ENCODE measurements at places on chromosomes 2 and 18.

DNA sequence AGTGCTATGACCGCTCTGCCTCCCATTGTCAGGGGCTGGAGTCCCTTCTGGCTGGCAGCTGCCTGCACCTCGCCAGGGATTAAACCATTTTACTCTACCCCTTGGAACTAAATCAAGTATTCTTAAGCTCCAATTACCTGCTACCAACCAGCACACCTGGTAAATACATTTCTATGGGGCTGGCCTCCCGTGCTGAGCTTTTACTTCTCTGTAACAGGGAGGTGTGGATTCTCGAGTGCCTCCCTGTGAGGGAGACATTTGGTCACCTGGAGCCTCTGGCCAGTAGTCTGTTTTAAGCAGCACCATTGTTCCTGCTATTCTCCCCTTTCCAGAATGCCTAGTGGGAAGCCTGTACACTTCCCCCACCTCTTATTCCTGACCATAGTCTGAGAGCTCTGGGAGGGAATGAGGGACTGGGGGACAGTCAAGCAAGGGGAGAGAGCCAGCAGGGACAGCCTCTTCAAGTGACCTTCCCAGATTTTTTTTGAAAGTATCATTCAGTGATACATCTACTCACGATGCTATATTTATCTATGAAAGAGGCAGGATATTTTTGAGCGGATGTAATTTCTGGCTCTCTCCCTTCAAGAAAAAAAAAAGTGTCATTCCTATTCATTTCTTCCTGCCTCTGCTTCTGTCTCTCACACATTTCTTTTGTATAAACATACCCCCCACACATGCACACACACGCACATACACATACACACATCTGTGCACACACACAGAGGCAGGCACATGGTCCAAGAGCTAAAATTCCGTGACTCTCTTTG lies 112.8 kb downstream of the CAPN13 start:
- DNase-seq = no peak

- no peak for DNase-seq
Measured at GRCh38 chr2:9966491-9967022, 15.1 kb downstream of the GRHL1 start.

DNA sequence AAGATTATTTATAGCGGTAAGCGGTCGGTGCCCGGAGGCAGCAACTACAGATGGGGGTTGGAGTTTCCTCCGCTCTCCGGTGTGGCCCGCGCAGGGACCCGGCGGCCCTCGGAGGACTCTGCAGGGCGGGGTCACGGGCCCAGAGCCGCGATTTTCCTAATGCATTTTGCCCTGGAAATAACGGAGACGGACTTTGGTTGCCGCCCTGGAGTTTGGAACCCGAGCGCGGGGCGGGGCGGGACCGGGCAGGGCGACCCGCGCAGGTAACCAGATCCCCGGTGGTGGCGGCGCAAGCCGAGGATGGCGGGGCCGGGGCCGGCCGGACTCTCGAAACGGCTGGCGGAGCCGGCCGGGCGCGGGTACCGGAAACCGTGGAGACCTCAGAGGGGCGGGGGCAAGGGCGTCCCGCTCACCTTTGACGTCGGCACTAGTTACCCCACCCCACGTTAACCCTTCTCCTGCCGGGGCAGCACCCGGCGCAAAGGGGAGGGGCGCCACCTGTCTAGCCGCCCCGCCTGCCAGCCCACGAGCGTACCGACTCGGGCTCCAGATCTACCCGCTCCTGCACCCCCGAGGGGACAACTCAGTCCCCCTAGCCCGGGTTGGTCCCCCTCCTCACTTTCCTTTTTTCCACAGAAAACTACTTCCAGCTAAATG lies 2.9 kb downstream of the CYP26B1 start:
- peak; percentile 84 for DNase-seq

DNA sequence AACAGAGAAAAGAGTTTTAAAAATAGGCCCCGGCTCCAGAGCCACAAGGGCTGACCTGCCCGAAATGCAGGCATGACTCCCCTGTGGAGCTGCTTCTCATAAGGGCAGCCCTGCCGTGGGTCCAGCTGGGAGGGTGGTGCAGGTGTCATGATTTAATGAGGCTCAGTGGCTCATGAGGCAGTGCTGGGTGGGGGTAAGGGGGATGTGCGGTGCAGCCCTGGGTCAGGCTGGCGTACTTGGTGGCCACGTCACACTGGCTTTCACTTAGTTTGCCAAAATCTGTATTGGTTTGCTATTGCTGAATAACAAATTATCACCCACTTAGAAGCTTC lies 33.6 kb downstream of the HJURP start:
- no peak for DNase-seq

DNA sequence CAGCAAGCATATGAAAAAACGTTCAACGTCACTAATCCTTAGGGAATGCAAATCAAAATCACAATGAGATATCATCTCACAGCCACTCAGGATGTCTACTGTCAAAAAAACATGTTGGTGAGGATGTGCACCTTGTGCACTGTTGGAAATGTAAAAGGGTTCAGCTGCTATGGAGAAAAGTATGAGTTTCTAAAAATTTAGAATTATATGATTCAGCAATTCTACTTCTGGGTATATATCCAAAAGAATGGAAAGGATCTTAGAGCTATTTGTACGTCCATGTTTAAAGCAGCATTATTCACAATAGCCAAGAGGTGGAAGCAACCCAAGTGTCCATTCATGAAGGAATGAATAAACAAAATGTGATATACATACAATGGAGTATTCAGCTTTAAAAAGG lies 50.0 kb downstream of the CFAP210 start:
- no peak for DNase-seq

DNA sequence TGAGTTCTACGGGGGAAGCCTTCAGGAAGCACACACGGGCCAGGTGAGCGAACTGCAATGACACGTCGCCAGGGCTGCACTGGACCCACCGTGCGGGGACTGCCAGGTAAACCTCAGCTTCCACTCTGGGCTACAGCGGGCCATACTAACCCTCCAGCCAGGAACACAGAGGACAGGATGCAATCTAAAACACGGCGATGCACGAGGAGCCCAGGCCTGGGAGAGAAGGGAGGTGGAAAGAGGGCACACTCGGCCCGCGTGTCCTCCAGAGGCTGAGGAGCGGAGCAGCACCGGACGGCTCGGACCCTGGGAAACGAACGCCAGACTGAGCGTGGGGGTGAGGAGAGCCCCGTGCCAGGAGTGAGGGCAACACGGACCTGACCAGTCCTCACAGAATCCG lies 69.3 kb downstream of the HDAC4 start:
- no peak for DNase-seq

DNA sequence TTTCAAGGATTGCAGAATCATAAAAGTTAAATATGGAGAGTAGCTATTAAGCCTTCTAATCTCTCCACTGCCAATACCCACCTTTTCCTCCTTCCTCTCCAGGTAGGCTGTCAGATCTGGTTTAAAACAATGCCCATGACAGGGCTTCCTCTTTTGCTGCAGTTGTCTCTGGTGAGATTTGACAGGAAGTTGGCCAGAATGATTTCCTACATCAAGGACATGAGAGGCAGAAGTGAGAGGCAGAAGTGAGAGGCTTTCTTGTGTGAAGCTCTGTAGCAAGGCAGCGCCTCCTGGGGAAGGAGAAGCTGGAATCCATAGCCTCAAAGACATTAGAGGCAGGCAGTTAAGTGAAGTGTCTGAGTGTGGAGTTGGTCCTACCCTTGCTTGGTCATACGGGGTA lies 385.7 kb downstream of the HRH4 start:
- DNase-seq = no peak

- no peak for DNase-seq
Measured at GRCh38 chr2:11140492-11140891, 14.8 kb upstream of the SLC66A3 start.

DNA sequence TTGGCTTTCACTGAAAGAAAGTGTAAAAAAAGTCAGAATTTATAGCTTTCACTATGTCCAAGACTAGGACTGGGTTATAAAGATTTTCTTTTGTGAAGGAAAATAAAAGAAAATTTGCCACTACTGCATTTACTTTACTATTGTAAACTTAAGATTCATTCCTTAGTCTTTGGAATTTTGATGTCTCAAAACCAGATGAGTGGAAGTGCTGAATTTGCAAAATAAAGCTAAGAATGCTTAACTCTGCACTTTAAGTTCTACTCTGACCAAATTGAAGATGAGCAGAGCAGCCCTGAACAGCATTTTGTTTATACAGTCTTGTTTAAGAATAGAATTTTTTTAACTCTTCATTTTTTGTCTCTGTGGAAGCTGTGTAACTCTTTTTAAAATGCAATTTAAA lies 102.4 kb downstream of the ICA1L start:
- DNase-seq = no peak
